Activated CD8-positive, alpha-beta memory T cell treated with anti-CD3 and anti-CD28 coated beads, Interleukin-2, amount 10 ng/mL, durations not matched to agents 7 days and 5 days (primary cell): ENCODE measurements at places on chromosomes 7 and 10. TPM values are rescaled to one million over a fixed set of nuclear protein-coding genes. Genes with fewer than 3 reads are reported as not detected.

- no peak for DNase-seq
Measured at GRCh38 chr10:128877936-128878335, 589.1 kb upstream of the MGMT start.

- peak; percentile 14 for DNase-seq
Measured at GRCh38 chr10:131722525-131723264, 178.1 kb upstream of the PPP2R2D start.

GRCh38 chr10:8489823-8490222 is 435.3 kb downstream of the GATA3 start:
- DNase-seq: no peak

Gene MKX
- not detected for total RNA-seq

GRCh38 chr10:59708816-59709394 is 745 bp downstream of the SLC16A9 start:
- DNase-seq: no peak

GRCh38 chr7:95375591-95376257 is 20.5 kb downstream of the PON3 start:
- no peak for DNase-seq
